Activated CD8-positive, alpha-beta memory T cell treated with anti-CD3 and anti-CD28 coated beads for 4 hours (primary cell): ENCODE measurements at places on chromosomes 5 and 9.

DNA sequence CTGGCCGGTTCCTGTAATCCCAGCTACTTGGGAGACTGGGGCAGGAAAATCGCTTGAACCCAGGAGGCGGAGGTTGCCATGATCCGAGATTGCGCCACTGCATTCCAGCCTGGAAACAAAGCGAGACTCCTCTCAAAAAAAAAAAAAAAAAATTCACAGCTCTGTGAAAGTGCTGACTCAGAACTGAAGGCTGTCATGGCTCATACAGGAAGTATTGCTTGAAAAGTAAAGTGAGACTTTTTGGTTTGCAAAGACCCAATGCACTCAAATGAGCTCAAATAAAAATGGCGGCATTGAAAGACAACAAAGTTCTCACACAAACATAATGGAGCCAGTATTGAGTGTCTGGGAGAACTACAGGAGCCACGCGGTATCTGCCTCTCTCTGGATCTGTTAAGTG lies 202.1 kb downstream of the FBXL7 start:
- no peak for DNase-seq

DNA sequence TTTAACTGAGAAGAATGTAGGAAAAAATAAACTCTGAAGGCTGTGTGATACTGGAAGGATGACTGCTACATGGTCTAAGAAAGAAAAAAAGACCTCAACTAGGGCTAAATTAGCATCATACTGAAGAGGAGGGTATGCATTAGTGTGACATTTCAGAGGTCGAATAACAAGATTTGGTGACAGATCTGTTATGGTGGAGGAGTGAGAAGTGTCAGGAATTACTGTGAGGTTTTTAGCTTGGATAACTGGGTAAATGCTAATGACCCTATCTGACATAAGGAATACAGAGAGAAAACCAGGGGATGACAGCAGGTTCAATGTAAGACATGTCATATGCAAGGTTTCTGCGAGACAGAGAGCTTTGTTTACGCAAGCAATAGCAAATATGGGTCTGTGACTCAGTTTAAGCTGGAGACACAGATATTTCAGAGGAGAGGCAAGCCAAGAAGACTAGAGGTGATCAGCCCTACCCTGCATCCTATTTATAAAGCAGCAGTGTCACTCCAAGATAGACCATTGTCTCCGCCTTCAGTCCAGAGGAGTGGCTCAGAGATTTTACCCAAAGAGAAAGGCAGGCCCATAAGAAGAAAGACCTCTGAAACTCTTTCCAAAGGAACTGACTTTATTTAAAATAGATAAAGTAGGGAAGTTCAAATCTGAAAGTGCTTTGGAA lies 44.3 kb downstream of the FBN2 start:
- no peak for DNase-seq

GRCh38 chr9:105447386-105447813 lies 434 bp upstream of the FSD1L start:
- no peak for DNase-seq

DNA sequence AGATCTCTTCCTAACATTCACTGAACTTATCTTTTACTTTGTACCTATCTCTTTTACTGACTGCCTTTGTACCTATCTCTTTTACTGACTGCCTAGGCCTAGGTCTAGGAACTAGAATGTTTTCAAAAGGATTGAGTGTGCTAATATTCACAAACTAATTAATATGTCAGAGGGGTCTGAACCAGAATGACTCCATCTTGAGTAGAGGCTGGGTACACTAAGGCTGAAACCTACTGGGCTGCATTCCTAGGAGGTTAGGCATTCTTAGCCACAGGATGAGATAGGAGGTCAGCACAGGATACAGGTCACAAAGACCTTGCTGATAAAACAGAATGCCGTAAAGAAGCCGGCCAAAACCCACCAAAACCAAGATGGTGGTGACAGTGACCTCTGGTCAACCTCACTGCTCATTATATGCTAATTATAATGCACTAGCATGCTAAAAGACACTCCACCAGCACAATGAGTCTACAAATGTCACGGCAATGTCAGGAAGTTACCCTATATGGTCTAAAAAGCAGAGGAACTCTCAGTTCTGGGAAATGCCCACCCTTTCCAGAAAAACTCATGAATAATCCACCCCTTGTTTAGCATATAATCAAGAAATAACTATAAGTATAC lies 2.5 kb upstream of the RHOBTB3 start:
- DNase-seq, result no peak

GRCh38 chr5:3995954-3996619 lies 400.5 kb downstream of the IRX1 start:
- DNase-seq, result no peak

DNA sequence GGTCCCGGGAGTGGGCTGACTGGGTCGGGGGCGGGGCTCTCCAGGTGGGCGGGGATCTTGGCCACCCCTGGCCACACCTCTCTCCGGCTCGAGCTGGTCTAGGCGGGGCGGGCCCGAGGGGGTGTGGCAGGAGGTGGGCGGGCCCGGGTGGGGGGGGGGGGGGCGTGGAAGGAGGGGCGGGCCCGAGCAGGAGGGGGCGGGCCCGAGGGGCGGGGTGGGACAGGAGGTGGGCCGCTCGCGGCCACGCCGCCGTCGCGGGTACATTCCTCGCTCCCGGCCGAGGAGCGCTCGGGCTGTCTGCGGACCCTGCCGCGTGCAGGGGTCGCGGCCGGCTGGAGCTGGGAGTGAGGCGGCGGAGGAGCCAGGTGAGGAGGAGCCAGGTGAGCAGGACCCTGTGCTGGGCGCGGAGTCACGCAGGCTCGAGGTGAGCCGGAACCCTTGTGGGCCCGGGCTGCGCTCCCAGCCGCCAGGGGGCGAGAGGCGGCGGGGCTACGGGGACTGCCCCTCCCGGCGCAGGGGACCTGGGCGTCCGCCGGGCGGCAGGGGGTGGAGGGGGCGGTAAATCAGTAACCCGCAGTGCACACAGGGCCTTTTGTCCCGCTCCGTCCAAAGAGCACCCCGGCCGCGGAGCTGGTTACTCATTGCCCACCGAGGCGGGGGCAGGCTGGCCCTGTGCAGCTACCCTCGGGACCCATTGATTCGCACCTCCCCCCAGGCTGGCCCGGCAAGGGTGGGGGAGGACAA lies at the start of gene FGFR4:
Gene FGFR4 (plus strand): TSS at position 262 of the 744 bp plus-strand sequence. CDS start 2,688 bp downstream, outside the sequence.
- peak; percentile 28 for DNase-seq

- DNase-seq, result no peak
Observed at GRCh38 chr9:19946441-19947109, 157.7 kb upstream of the SLC24A2 start.

GRCh38 chr9:121885345-121885901 lies 207.7 kb downstream of the TTLL11 start:
- DNase-seq, result no peak

DNA sequence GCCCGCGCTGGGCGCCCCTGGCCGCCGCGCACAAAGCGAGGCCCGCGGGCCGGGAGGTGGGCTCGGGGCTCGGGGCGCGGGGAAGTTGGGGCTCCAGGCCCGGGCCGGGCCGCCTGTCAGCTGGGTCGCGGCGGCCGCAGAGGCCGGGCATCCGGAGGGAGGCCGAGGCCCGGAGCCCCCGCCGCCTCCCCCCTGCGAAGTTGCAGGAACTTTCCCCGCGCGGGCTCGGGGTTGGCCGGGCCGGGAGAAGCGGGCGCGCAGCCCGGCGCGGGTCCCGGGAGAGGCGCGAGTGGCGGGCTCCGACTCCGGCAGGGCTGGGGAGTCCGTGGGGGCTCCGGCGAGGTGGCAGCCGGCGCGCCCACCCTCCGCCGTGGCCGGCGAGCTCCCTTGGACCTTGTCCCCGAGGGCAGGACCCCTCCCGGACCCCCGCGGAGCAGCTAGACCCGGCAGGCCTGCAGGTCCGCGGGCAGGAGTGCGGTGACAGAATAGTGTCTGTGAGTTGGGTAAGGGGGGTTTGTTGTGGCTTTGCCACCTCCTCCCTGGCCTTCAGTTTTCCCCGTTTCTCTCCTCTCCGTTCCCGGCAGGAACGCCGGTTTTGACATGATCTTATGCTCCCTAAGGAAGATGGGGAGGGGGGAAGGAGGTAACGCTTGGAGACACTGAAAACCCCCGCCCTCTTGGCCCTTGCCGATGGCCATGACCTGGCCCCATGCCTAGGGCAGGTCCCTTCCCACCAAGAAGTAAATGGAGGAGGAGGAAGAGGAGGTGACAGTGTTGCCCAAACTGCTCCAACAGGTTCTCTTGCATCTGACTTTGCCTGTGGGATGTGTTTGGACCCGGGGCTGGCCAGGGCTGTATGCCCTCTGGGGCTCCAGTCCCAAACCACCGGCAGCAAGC lies 942 bp downstream of the PHF2 start:
- DNase-seq, result no peak

DNA sequence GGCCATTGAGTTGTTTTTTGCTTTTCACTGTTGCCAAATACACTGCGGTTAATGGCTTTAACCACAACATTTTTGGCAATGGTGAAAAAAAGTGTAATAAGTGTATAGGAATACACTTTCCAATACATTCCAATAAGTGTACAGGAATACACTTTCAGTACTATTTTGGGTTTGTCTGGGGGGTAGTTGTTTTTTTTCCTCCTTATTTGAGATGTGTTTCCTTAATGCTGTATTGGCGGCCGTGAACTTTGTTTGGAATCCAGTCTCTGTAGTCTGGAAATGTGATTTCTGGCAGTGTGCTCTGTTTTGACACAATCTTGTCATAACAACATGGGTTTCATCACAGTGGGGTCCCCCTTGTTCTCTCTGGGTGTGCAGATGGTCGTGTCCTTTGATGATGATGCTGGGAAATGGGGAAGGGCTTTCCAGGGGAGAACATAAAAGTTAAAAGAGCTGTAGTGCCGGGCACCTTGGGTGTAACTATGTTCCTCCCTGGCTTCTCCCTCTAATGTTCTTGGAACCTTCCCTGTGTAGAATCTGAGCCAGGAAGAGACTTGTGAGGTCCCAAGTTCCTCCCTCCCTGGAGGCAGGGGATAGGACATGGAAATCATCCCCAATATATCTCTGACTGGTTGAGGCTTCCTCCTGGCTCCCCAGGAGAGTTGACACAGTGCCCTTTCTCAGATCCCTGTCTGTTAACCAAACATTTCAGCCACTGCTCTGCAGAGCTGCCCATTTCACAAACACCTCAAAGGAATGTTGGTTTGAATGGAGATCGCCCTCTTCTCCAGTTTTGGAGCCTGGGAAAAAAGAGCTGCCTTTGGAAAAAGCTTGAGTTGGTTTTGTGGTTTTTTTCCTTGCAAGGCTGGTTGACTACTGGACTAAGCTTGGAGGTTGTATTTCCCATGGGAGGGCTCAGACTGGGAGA lies 44.8 kb downstream of the RCL1 start:
- no peak for DNase-seq

GRCh38 chr5:151638619-151639018 lies 47.5 kb upstream of the FAT2 start:
- no peak for DNase-seq

DNA sequence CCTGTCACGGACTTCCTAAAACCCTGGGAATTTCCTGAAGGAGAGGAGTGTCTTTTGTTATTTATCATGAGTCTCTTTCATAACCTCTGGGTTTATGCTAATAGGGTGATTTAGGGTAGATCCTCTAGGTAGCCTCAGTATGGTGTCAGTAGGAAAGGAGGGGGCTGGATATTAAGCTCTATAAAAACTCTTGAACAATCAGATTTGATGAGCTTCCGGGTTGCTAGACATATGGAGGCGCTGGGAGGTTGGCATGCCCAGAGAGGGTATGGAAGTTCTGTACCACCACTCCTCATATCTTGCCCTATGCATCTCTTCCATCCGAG lies 15.6 kb upstream of the PTBP3 start:
- no peak for DNase-seq

DNA sequence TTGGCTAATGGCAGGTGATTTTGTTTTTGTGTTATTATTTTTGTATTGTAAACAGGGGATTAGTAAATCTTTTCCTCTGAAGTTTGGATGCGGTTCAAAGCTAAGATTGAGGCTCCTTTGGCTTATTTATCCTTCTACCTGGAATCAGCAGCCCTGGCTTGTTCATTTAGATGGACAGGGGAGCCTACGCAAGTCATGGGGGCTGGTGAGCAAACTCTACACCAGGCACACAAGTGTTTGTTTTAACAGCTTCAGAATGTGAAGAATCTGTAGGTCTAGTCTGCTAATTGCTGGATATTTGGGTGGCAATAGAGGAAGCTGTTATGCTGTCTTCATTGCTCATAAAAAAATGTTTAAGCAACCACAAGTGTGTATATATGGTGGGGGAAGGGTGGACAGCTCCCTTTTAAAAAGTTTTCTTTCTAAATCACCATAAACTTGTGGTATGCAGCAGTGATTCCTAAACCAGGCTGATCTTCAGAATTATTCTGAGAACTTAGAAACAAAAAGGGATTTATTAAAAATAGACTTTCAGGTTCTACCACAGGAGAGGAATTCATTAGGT lies 20.7 kb downstream of the ZNF462 start:
- no peak for DNase-seq

DNA sequence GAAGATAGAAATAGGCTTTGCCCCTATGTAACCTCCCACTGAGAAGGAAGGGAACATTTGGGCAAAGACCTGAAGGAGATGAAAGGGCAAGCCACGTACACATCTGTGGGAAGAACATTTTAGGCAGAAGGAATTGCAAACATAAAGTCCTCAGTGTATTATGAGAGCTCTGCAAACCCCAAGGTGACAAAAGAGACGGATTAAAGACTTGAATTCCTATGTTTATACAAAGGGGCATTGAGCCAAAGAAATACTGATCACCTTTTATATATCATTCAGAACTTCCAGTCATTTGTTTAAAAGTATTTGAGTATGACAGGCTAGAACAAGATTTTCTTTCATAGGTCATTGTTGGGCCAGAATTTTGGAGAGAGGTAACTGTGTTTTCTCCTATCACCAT lies 90.2 kb upstream of the ATG10 start:
- DNase-seq, result no peak

- DNase-seq, result no peak
Observed at GRCh38 chr5:126947146-126948010, 83.0 kb downstream of the MARCHF3 start.

DNA sequence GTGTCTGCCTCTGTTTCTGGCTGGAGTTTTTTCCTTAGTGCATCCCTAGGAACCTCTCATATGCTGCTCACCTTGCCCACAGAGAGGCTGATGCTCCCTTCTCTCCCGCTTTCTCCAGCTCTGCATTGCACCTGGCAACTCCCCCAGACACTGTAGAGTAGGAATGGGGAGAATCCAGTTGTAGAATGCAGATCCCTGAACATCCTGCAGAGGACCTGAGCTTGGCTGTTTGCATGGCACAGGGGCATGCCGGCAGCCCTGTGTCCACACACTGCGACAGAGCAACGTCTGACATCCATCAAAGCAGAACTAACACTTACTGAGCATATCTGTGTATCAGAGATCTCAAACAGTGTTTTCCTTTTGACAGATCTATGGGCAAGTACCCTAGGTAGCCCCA lies 19.9 kb downstream of the IDNK start:
- no peak for DNase-seq

- no peak for DNase-seq
Observed at GRCh38 chr5:103821361-103821760, 258.8 kb upstream of the NUDT12 start.

- DNase-seq, result no peak
Observed at GRCh38 chr9:37784291-37784615, 611 bp downstream of the EXOSC3 start.

GRCh38 chr9:127506117-127506813 lies 55.0 kb downstream of the LRSAM1 start:
- no peak for DNase-seq

- no peak for DNase-seq
Observed at GRCh38 chr5:39665328-39665727, 240.5 kb upstream of the DAB2 start.

- no peak for DNase-seq
Observed at GRCh38 chr9:15401266-15401665, 21.4 kb upstream of the SNAPC3 start.
